ENCODE measurements at places on chromosomes 13 and 19.

- DNase-seq, result no peak
Measured at GRCh38 chr19:1833540-1833939, 14.7 kb downstream of the REXO1 start.

- DNase-seq, result no peak
Measured at GRCh38 chr13:37869756-37870488, at the start of gene TRPC4. Gene TRPC4, minus strand, starts transcription at chr13:37869772. Its CDS starts 86,439 bp downstream, at chr13:37783333.

GRCh38 chr19:11190501-11190900, 6.8 kb downstream of the KANK2 start:
- DNase-seq, result no peak

DNA sequence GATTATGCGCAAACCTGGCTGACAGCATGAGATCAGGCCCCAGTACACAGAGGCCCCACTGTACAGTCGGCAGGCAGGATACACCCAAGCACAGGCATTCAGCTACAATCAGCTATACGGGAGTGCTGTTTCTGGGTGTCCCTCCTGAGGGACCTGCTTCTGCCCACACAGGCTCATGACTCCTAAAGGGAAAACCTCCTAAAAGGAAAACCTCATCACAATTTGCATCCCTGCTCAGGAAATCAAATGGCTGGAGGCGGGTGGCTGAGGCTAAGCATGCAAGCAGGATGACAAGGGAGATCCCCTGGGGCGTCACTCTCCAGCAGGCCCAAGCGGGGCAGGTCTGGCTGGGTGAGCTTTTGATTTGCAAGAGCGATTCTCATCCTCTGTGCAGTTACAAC, 99.8 kb downstream of the CRYL1 start:
- no peak for DNase-seq

- DNase-seq, result no peak
Measured at GRCh38 chr13:25630329-25630900, 258.6 kb downstream of the ATP8A2 start.

- no peak for DNase-seq
Measured at GRCh38 chr19:42249149-42249750, 5.7 kb downstream of the ERF start.

GRCh38 chr19:10420444-10421239, at the start of gene PDE4A:
Gene PDE4A, plus strand, starts transcription at chr19:10420538. Its CDS starts 227 bp downstream, at chr19:10420765.
- peak; percentile 34 for DNase-seq

DNA sequence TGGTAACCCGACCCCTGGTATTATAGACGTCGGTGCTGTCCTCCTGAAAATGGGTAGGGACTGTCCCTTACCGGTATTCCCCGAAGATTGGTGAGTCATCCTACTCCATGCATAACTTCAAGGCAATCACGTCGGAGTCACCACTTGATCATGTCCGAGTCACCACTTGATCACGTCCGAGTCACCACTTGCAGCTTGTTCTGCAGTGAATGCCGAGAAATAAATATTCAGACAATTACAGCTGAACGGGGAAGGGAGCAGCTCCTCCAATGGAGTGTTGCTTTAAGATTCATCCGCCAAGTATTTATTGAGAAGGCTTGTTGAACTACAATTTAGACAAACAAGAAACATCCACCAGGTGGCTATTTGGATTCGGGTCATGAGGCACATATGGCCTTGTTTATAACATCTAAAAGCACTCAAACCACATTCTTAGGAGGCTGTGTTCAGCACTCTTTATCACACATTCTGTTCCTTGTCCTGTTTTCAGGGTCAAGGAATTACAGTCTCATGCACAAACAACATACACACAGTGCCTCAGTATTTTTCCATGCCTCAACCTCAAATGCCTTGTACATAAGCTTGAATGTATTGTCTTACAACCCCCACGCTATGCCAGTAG, 43.1 kb downstream of the ZNF726 start:
- no peak for DNase-seq

DNA sequence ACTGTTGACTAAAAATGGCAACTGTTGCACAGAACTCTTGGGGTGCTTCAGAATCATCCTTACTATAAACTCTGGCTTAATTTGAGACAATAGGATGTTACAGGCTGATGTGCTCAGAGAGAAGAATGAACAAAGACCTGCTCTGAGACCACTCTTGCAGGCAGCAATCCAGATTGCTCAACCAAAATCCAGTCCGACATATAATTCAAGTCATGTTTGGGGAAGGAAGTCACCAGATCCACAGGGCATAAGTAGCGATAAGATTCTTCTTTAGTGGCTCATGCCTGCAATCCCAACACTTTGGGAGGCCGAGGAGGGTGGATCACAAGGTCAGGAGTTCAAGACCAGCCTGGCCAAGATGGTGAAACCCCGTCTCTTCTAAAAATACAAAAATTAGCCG, 20.6 kb downstream of the MTMR6 start:
- DNase-seq, result no peak

DNA sequence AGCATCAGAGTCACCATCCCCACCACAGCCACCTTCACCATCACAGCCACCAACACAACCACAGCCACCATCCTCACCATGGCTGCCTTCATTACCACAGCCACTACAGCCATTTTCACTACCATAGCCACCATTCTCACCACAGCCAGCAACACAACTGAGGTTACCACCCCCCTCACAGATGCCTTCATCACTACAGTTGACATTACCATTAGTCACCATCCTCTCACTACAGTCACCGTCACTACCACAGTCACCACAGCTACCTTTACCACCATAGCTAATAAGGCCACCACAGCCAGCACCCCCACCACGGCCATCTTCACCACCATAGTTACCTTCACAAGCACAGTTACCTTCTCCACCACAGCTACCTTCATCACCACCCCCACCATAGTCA, 269.6 kb downstream of the DNAJC15 start:
- DNase-seq, result no peak

DNA sequence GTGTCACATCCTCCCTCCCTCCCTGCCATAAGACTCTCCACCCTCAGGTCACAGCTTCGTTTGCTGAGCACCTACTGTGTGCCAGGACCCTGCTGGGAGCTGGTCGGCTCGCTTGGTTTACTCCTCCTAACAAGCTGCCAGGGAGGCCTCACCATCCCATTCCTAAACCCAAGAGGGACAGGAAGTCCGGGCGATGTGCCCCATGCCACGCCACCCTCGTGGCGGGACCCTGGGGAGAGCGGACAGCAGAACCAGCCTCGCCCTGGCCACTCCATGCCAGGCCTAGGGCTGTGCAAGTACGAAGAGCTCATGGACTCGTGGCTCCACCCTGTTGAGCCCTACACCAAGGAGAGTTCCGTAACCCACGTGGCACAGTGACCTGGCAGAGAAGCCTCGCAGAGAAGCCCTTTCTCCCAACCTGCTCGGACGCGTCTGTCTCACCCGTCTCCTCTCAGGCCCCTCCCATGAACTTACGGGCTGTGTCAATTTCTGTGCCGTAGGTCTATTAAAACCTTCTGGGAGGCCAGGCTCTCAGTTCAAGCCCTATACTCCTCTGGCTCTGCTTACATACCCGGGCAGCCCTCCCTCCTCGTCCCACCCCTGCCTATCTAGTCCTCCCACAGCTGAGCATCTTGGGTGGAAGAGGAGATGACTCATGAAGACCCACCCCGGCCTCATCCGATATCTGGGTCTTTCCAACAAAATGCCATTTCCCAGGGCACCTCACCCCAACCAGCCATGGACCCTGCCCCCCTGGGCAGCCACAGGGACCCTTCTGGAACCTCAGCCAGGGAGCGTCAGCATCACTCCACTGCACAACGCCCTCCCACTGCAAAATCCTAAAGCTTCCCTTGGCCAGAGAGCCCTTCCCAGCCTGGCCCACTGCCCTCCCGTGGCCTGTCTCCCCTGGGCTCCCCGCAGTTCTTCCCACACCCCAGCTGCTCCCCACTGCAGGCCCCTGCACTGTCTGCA, 2.6 kb downstream of the UBXN6 start:
- DNase-seq, result no peak

- no peak for DNase-seq
Measured at GRCh38 chr13:95098916-95099315, 202.3 kb downstream of the ABCC4 start.

- DNase-seq, result no peak
Measured at GRCh38 chr19:35898499-35898809, 1.9 kb downstream of the NFKBID start.

GRCh38 chr13:45926741-45927140, 75.2 kb upstream of the SIAH3 start:
- no peak for DNase-seq

DNA sequence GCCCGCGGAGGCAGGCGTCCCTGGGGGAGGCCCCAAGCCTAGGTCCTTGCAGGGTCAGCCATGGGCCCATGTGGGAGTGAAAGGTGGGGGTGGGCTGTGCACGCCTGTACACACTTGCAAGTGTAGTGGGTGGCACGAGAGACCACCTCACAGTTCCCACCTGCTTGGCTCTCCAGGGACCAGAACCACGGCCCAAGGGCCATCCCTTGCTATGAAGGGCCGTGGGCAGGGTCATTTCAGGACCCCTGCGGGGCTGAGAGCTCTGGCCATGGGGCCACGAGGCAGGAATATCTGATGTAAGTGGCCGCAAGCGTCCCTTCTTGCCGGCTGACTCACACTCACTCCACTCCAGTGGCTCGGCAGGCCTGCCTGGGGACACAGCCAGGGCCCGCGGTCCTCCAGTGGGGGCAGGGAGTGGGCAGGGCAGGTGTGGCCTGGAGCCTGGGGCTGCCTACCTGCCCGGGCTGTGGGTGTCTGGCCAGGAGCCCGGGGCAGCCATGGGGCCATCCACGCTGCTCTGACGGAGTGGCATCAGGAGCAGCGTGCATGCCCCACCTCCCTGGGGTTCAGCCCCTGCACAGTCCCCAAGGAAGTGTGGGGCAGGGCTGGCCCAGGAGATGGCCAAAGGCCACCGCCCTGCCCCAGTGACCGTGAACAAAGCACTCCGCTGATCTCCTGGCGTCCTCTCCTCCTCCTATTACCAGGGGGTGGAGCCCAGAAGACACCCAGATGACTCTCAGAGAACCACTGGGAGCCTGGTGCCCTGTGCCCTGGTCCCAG, 8.6 kb upstream of the MKNK2 start:
- DNase-seq, result no peak

DNA sequence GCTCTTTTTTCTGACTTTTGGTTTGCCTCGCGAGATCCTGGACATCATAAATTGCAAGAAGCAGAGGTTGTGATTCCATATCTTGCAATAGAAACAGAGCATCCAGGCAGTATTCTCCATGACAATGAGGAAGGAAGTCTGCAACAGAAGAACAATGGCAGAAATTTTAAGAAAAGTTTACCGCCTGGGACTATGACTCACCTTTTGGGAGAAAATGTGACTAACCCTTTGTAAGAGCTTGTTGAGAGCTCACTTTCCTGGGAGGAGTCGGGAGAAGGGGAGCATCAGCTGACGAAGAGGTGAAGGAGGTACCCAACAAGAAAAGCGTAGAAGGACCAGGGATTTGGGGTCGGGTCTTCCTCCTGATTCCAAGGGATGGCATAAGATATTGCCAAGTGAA, 34.3 kb upstream of the TNFSF11 start:
- DNase-seq, result no peak

DNA sequence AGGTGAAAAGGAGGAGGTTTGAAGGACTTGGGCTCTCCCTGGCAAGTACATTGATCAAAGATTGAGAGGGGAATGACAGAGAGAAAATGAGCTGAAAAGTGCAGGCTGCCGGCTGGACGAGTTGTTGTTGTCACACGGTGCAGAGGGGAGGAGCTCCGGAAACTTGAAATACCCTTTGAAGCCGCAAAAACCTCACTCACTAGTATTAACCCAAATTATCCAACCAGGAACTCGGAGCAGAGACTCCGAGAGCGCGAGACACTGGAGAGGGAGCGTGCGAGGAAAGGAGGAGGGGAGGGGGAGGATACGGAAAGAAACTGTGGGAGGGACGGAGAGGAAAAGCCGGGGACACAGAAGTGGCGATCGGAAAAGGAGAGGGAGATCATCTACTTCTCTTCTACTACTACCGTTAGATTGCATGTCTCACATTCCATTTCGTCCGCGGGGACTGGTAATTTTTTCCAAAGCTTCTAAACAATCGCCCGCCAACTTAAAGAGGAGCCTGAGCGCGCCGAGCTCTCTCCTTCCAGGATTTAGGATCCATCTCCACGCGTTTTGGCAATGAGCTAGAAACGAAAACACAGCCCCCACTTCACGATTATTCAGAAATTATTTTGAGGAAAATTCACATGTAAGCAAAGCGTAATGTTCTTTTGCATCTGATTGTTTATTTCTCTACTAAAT, at the start of gene DACH1:
TSS of gene DACH1 (minus strand) at position 74 of the 684 bp plus-strand sequence.
- DNase-seq, result no peak

GRCh38 chr19:4537953-4538600, 1.8 kb downstream of the LRG1 start:
- DNase-seq, result no peak

GRCh38 chr19:5183616-5184015, 157.0 kb downstream of the PTPRS start:
- DNase-seq, result no peak

GRCh38 chr13:91168386-91168711, 179.1 kb upstream of the MIR17HG start:
- no peak for DNase-seq

- DNase-seq, result no peak
Measured at GRCh38 chr13:73767191-73767741, 366.9 kb downstream of the KLF12 start.

DNA sequence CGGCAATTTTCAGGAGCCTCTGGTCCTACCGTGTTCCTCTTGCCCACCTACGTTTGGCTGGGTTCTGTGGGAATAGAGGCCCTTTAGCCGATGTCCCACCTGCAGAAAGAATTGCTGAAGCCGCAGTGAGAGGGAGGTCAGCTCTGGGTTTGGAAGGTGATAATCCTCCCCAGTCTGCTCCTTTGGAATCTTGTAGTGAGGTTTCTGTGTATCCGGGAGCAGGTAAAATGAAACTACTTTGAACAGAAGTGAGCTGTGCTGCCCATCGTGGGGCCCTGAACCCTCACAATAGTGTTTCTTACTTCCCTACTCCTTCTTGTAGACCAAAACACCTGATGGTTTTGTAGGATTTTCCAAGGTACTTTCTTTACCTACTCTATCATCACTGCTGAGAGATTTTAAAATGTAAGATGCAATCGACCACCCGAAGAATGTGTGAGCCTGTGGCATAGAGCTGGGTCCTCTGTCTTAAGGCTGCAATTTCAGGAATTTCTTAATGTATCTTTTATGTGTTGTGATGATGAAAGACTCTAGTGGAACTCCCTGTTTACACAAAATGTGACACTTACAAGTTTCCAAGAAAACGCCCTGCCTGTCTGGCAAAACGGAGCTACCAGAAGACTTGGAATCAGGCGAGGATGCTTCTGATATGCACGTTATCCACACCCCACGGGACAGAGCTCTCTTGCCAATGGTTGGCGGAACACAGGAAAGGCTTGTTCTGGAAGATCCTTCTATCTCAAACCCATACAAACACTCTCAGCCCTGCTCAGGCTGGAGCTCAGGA, 76.1 kb downstream of the RGCC start:
- DNase-seq, result no peak

DNA sequence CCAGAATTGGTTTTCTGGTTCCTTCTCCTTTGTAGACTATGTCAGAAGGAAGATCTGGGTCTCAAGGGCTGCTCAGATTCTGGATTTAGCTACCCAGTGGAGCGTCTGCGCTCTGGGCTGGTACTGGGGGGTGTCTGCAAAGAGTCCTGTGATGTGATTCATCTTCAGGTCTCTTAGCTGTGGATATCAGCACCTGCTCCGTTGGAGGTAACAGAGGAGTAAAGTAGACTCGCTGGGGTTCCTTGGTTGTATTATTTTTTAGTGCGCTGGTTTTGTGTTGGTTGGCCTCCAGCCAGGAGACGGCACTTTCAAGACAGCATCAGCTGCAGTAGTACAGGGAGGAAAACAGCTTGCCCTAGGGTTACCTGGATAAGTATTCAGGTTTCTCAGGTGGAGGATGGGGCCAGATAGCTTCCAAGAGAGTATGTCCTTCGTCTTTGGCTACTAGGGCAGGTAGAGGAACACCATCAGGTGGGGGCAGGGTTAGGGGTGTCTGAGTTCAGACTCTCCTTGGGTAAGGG, 10.4 kb upstream of the KLK15 start:
- no peak for DNase-seq

- no peak for DNase-seq
Measured at GRCh38 chr19:57583104-57583520, 833 bp upstream of the ZIK1 start.
